ENCODE measurements at places on chromosomes 3 and 15. TPM values are rescaled to one million over a fixed set of nuclear protein-coding genes. Genes with fewer than 3 reads are reported as not detected.

Gene ADGRG7
- total RNA-seq = not detected

Gene BFSP2
- not detected for total RNA-seq

Gene ACKR2
- not detected for total RNA-seq

Gene STAB1
- under 0.01 TPM for total RNA-seq

Gene PPP1R14D
- total RNA-seq = not detected

Gene NUP210
- under 0.01 TPM for total RNA-seq

Gene CD80
- not detected for total RNA-seq

Gene TFRC
- 150 TPM for total RNA-seq

Gene SIN3A
- 29.0 TPM for total RNA-seq

Gene PLCB2
- 0.64 TPM for total RNA-seq

Gene AADACL2
- total RNA-seq = not detected

Gene HIGD2B
- 0.32 TPM for total RNA-seq

Gene FAM107A
- not detected for total RNA-seq

Gene ZSCAN2
- 7.1 TPM for total RNA-seq

Gene CHST2
- 40.2 TPM for total RNA-seq

Data from fibroblast of villous mesenchyme (primary cell).